ENCODE measurements at places on chromosomes 13 and 19.

GRCh38 chr19:11902228-11902627, 14.6 kb downstream of the ZNF69 start:
- no peak for DNase-seq

GRCh38 chr19:30540761-30541160, 168.6 kb downstream of the ZNF536 start:
- DNase-seq = no peak

DNA sequence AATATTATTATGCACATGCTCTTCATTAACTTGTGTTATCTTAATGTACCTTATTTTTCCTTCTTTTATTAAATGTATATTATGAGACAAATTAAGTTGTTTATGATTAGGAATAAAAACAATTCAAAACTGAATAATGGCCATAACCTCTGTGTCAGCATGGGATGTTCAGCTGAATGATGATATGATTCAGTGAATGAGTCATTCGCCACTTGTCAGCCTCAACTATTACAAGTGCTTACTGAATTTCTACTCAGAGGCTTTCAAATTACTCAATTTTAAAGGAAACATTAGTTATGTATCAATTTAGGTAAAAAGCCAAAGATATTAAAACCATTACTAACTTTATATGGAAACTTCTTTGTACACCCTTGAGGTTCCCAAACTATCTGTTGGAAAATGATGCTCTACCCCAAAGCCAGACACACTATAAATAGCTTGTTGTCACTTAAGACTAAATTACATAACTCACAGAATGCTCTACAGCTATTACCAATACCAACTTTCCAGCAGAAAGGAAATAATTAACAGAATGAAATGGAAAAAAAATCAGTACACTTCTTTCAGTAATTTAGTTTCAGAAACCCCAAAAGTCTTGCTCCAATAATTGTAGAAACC, 14.4 kb downstream of the LIG4 start:
- DNase-seq = no peak

DNA sequence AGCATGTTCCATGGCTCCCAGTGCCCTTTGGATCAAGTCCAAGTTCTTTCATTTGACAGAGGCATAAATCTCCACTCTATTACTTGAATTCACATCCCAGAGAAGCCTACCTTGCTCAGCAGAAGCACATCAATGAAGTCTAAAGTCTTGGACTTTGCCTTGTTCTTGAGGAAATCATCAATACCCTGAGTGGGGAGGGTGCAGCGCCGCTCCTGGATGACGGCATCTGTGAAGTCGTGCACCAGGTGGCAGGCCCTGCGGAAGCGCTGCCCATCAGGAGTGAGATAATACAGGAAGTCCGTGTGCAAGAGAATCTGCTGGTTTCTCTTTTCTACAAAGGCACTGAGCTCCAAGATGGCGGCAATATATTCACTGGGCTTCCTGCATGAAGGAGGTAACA, 10.6 kb downstream of the CYP4F11 start:
- no peak for DNase-seq

DNA sequence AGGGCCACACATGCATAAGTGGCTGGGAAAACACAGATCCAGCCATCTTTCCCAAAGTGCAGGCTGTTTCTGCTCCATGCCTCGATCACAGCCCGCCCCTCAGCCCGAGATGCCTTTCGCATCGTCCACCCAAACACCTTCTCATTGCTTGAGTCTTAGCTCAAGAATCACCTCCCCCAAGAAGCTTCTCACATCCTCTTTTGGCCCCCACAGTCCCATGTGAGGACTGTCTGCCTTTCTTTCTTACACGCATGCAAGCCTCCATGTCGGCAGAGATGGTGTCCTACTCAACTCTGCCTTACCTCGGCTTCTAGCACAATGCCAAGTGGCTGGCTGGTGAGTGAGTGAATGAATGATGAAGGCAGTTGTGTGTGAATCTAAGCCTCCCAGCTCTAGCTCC, 18.1 kb upstream of the GSX1 start:
- no peak for DNase-seq

DNA sequence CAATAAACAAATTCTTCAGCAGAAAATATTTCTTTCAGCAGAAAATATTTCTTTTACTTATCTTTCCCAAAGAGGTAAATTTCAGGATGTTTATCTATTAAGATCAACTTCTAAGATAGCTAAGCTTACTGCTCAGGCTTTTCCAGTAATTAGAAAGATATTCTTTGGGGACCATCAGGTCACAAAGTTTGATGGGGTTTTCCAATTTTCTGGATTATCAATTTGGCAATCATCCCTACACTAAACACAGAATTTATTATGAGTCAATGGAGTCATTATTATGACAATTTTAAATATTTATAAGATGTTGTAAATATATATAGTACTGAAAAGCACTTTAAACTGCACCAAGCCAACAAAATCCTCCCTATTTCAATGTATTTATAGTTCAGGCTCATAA, 137.6 kb downstream of the AKAP11 start:
- no peak for DNase-seq

- no peak for DNase-seq
These were observed 12.6 kb downstream of the DPY19L3 start for GRCh38 chr19:32418155-32418554.

DNA sequence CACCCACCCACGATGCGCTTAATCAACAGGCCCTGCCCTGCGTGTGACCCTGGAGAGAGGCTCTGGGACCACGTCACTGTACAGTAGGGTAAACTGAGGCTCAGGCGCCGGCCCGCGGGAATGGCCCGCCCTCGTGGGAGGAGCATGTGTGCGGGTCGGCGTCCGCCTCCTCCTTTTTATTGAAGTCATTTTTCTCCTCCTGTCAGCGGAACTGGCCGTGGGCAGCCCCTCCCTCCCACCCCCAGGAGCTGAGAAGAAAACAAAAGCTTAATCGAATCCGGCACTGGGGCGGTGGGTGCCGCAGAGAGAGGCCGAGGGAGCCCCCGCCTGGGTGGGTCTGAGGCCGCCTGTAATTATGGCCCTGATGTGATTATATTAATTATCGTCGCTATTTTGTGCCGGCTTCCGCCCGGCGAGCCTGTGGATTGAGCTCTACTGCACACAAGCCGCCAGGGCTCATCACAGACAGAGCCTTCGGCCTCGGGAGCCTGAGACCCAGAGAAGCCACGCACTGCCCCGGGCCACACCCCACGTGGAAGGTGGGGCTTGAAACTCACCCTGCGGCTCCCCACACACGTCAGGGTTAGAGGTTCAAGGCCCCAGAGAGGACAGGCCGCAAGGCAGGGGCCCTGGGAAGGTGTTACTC, 7.0 kb downstream of the C2CD4C start:
- no peak for DNase-seq

DNA sequence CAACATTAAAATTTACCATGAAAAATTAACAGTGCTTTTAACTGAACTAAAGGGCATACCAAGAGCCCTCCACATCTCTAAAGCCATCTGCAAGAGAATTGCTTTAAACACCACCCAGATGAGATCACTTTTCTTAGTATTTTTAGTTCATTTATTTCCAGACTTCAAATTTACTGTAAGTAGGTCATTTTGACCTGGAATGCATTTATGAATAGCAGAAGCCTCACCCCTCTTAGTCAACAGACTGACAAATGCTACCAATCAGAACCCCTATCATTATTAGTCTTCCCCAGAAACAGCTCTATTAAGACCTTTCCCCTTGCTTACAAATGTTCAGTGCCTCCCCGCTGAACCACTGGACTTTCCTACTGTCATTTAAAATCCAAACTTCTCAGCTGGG, 27.3 kb downstream of the RUBCNL start:
- no peak for DNase-seq

DNA sequence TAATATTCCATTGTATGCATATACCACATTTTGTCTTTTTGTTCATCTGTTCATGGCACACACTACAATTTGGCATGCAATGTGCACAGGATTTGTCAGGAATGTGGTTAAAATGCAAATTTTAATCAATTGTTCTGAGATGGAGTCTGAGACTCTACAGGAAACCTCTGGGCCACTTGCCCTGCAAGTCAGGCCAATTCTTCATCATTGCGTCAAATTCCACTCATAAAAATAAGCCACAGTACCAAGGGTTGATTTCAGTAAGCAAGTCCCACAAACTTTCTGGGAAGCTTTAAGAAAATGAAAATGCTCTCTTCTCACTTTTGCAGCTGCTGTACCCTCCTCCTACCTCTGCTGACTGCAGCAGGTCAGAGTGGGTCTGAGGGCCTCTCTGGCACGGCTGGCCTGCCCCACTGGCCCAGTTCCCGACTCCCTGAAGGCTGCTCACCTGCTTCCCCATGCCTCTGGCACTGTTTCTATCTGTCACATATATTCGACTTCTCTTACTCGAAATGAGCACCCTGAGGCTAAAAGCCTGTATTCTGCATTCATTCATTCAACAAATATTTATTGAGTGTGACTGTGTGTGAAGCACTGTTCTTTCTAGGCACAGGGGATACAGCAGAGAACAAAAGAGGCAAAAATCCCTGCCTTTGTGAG, 83.8 kb upstream of the WASF3 start:
- no peak for DNase-seq

DNA sequence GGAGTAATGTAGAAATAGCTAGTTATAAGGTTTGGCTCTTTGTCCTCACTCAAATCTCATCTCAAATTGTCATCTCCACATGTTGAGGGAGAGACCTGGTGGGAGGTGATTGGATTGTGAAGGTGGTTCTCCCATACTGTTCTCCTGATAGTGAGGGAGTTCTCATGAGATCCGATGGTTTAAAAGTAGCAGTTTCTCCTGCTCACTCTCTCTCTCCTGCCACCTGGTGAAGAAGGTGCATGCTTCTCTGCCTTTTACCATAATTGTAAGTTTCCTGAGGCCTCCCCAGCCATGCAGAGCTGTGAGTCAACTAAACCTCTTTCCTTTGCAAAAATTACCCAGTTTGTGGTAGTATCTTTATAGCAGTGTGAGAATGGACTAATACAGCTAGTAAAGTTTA, 849.4 kb downstream of the DACH1 start:
- no peak for DNase-seq

Data from renal pelvis (tissue), 12 donors.